ENCODE measurements at places on chromosomes 3 and 15.

DNA sequence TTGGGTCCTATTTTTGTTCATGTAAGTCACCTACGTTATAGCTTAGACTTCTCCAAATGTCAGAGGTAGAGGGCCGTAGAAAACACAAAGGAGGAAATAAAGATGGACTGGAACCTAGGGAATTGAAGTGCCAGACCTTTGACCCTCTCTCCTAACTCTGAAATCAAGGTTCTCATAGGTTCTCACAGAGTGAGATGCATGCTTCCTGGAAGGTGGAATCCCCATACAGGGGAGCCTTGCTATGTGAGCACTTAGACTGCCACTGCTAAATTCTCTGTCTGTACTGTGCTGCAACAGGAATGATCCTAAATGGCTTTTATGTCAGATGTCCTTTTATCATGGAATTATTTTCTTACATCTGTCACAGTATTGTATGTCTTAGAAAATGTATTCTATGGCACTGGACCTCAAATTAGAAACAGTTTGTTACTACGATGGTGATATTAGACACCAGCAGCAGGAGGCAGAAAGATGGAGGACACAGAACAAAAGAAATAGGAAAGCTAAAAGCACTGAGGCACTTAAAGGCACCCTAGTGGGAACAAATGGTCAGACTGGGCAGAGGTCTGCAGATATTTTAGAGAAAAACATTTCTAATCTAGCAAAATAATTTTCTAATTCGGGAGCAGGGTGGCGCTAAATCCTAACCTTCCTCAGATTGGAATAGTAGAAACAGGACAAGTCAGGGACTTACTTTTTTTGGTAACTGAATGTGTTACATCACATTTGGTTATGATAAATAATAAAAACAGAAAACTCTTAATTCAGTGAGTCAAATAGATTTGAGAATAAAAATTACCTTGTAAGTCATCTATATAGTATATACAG is 60.2 kb upstream of the CDAN1 start:
- no peak for DNase-seq

GRCh38 chr3:131705099-131705498 is 202.3 kb upstream of the MRPL3 start:
- no peak for DNase-seq

GRCh38 chr3:149600634-149601033 is 57.2 kb downstream of the WWTR1 start:
- DNase-seq: no peak

- no peak for DNase-seq
These were observed 88.5 kb downstream of the GMNC start for GRCh38 chr3:190773948-190774347.

- no peak for DNase-seq
These were observed 31.2 kb downstream of the CASR start for GRCh38 chr3:122214711-122215110.
